ENCODE measurements at places on chromosomes 1 and 21. TPM values are rescaled to one million over a fixed set of nuclear protein-coding genes. Genes with fewer than 3 reads are reported as not detected.

The CSF3R gene
- 0.99 TPM for total RNA-seq

The HORMAD1 gene
- total RNA-seq, result not detected

The FCGR2B gene
- total RNA-seq, result not detected

The CLCNKA gene
- total RNA-seq, result 4.6 TPM

The NCDN gene
- total RNA-seq, result 26.6 TPM

The CAMSAP2 gene
- total RNA-seq, result 22.2 TPM

The CTSK gene
- total RNA-seq, result 6.1 TPM

The STUM gene
- total RNA-seq, result 0.20 TPM

The SLC6A17 gene
- not detected for total RNA-seq

The ZNF697 gene
- total RNA-seq, result 10.8 TPM

The KDF1 gene
- 17.2 TPM for total RNA-seq

The RAP1GAP gene
- 7.2 TPM for total RNA-seq

The AMIGO1 gene
- 2.4 TPM for total RNA-seq

The TLCD4 gene
- total RNA-seq, result 6.4 TPM

The RBP7 gene
- 3.6 TPM for total RNA-seq

The SPATA46 gene
- not detected for total RNA-seq

The CSDE1 gene
- 492 TPM for total RNA-seq

The ATP8B2 gene
- total RNA-seq, result 41.5 TPM

The URB2 gene
- 3.1 TPM for total RNA-seq

The C1orf74 gene
- total RNA-seq, result 3.1 TPM

The SELP gene
- total RNA-seq, result not detected

The BNIPL gene
- total RNA-seq, result 0.45 TPM

The LAPTM5 gene
- not detected for total RNA-seq

The FMO4 gene
- 2.5 TPM for total RNA-seq

The C1orf185 gene
- not detected for total RNA-seq

The KIF14 gene
- total RNA-seq, result 13.5 TPM

The HEYL gene
- total RNA-seq, result 1.3 TPM

The DNAJC28 gene
- 5.8 TPM for total RNA-seq

The CLCNKB gene
- total RNA-seq, result 3.1 TPM

The FAM110D gene
- 0.17 TPM for total RNA-seq

The RIPK4 gene
- 8.3 TPM for total RNA-seq

The TOR1AIP1 gene
- total RNA-seq, result 26.2 TPM

The MCOLN2 gene
- 0.29 TPM for total RNA-seq

The NFASC gene
- 31.6 TPM for total RNA-seq

The RGS13 gene
- not detected for total RNA-seq

The AMPD1 gene
- total RNA-seq, result not detected

The PCP4L1 gene
- total RNA-seq, result 3.9 TPM

The OR2L2 gene
- 0.13 TPM for total RNA-seq

The ERICH3 gene
- not detected for total RNA-seq

The PAQR6 gene
- 12.2 TPM for total RNA-seq

The INSRR gene
- not detected for total RNA-seq
